ENCODE measurements at places on chromosomes 7 and 10.
A peak's percentile ranks its signal among the peaks of the same experiment; 100 is the strongest.

DNA sequence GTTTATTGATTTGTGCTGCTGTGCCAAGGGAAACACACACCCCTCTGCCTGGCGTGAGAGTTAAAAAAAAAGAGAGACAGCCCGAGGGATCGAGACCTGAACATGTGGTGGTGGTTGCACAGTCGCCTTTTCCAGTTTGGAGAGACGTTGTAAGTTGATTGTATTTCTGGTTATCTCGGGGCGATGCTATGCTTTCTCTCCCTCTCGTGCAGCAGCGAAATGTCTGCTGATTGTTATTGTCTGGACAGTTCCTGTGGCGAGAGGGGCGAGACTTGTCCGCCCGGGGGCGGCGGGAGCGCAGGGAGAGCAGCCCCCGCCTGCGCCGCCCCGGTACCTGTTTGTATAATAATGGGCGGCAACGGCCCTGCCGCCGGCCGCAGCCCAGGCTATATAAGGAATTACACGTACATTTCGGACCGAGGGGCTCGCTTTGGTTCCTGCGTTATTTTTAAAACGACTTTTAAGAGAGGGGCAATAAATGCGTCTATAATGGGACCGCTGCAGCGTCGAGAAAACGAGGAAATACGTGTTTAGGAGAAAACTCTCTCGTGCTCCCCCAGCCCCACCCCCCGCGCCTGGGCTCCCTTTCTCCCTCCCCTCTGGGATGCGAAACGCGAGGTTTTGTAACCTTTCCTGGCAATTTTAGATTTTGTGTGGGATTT is 1.7 kb downstream of the ZEB1 start:
- peaks cover 45% of the 10 kb centered on the region for H3K4me1 ChIP-seq
- H3K27me3 ChIP-seq = no peaks in the 10 kb centered on the region
- DNase-seq = peak; percentile 48
- peaks cover 13% of the 10 kb centered on the region for H3K36me3 ChIP-seq
- H3K4me3 ChIP-seq = peak overlapping the region; percentile 88

GRCh38 chr7:157358753-157359096 is 21.9 kb downstream of the DNAJB6 start:
- H3K27me3 ChIP-seq = no peaks in the 10 kb centered on the region
- H3K36me3 ChIP-seq = peaks cover 56% of the 10 kb centered on the region
- H3K4me3 ChIP-seq = no peak overlapping the region
- H3K27ac ChIP-seq = no peak overlapping the region
- H3K4me1 ChIP-seq = peaks cover 40% of the 10 kb centered on the region
- no peak for DNase-seq

GRCh38 chr7:8260871-8261694 is 884 bp downstream of the ICA1 start:
- peaks cover 50% of the 10 kb centered on the region for H3K27me3 ChIP-seq
- H3K4me1 ChIP-seq = peaks cover 6% of the 10 kb centered on the region
- no peaks in the 10 kb centered on the region for H3K36me3 ChIP-seq
- H3K27ac ChIP-seq = no peak overlapping the region
- DNase-seq = no peak
- H3K4me3 ChIP-seq = peak overlapping the region; percentile 70

GRCh38 chr10:92111336-92111939 is 179.4 kb downstream of the CPEB3 start:
- H3K27me3 ChIP-seq = no peaks in the 10 kb centered on the region
- no peak overlapping the region for H3K4me3 ChIP-seq
- DNase-seq = no peak
- no peak overlapping the region for H3K27ac ChIP-seq
- no peaks in the 10 kb centered on the region for H3K4me1 ChIP-seq

Measured in activated CD8-positive, alpha-beta T cell treated with anti-CD3 and anti-CD28 coated beads, Interleukin-2, amount 10 ng/mL, durations not matched to agents 7 days and 5 days (primary cell).